ENCODE measurements at places on chromosomes 2 and 18. TPM values are rescaled to one million over a fixed set of nuclear protein-coding genes. Genes with fewer than 3 reads are reported as not detected.

- no peak for DNase-seq
Observed at GRCh38 chr2:215949991-215950404, 63.4 kb downstream of the MREG start.

DNA sequence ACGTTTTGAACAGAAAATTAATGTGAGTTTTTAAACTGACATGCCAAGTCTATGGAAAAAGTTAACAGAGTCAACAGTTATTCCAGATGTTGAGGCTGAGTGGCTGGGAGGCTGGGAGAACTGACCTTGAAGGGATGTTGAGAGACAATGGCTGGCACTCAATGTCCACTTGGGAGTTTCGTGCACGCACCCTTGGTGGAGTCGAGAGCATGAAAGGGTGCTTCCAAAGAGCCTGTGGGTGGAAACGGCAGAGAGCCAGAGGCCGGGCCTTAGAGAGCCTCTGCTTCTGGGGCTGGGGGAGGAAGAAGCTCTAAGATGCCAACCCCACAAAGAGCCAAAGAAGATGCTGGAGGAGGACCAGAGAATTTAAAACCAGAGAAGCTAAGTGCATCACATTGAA is 63.4 kb upstream of the L3MBTL4 start:
- DNase-seq, result no peak

DNA sequence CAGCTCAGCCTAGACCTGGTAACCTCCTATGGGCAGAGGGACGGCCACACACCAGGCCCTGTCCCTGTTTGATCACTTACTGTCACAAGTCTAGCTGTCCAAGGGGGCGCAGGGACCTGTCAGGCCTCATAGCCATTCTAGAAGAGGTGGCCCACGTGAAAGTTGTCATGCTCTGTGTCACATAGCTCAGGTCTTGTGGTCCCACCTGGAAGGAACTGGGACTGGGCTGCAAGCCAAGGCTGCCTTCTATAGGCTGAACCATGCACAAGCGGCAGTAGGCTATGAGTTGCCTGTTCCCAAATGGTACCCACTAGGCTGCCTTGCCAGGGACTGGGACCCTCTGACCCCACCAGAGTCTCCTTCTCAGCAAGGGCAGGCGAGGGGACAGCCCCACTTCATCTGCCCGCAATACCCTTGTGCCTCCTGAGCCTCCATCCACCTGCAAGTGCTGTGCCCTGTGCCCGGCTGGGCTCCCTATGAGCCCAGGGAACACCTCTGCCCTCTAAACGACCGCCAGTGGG is 177.5 kb downstream of the ANAPC1 start:
- no peak for DNase-seq

DNA sequence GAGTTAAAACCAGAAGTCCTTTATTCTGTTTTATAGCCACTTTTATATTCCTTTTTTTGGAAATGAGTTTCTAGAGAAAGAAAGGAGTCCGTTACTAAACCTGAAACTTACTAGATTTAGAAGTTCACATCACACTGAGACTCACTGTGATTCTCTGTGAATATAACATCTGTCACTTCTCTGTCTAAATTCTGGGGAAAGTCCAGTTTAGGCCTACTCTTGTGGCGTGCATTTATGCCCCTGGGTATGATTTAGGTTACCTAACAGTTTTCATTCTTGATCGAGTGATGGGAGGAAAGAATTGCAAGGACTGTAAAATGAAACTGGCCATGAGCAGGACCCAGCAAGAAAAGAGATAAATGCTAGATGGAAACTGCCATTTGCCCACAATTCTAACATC is 449.6 kb downstream of the SPAG16 start:
- no peak for DNase-seq

DNA sequence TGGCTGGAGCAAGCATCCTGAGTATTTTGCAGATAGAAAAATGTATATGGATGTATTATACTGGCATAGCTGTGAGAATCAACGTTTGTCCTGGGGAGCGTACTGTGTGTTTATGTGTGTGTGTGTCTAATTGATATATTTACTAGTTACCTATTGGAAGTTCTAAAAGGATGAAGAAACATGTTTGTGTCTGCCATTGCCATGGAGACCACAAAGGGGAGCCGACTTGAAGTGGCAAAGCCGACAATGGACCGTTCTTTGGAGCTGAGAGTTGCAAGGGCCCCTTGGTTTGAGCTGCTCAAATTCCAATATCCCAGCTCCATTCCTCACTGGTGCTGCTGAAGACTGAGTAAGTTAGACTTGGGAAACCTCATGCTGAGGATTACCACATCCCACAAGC is 14.3 kb upstream of the SLC25A52 start:
- DNase-seq, result no peak

Gene ALS2
- 17.8 TPM for total RNA-seq

Gene FEV
- not detected for total RNA-seq

Gene GPAT2
- total RNA-seq, result 3.6 TPM
